Right ventricle myocardium inferior (tissue), 1 donor: ENCODE measurements at places on chromosomes 1 and 21. TPM values are rescaled to one million over a fixed set of nuclear protein-coding genes. Genes with fewer than 3 reads are reported as not detected.

RNASEL gene
- 2.9 TPM for total RNA-seq

LCE2C gene
- total RNA-seq: not detected

NHLH1 gene
- total RNA-seq: not detected

ATAD3C gene
- 1.8 TPM for total RNA-seq

DNA sequence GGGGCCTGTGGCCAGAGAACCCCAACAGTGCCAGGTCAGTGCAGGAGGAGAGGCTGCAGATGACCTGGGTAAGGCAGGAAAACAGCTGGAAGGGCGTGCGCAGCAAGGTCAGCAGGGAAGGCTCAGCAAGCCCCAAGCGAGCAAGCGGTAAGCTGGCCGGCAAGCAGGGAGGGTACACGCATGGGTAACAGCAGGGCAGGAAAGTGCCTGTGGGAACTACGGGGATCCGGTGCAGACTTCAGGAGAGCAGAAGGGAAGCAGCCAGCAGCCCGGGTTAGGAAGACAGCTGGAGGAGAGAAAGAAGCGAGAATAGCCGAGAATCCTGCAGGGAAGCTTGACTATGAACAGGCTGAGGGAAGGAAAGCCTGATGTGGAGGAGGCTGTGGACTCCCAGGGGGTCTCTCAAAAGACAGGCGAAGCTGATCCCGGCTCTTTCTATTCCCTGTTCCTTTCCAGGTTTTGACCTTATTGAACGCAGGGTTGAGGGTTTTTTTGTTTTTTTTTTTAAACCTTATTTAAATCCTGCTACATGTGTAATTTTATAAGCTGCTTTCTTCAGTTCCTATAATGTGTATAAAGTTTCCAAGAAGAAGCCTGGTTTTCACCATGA lies 20.9 kb downstream of the UMODL1 start:
- no peak for DNase-seq
